ENCODE measurements at places on chromosomes 6 and 20.

DNA sequence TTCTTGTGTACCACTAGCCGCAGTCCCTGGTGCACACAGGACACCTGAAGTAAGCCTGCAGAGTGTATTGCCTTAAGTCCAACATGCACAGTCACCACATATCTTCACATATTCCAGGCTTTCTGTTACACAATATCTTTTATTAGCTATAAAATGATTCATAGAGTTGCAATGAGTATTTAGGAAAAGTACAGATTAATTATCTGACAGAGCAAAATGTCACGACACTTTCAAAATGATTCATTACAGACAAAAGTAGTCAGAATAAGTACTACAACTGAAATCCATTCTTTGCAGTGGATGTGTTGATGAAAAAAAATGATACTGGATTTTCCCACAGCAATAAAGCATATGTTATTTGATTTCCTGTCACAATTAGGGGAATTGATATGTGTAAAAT is 199.5 kb upstream of the ASCC3 start:
- DNase-seq = no peak

DNA sequence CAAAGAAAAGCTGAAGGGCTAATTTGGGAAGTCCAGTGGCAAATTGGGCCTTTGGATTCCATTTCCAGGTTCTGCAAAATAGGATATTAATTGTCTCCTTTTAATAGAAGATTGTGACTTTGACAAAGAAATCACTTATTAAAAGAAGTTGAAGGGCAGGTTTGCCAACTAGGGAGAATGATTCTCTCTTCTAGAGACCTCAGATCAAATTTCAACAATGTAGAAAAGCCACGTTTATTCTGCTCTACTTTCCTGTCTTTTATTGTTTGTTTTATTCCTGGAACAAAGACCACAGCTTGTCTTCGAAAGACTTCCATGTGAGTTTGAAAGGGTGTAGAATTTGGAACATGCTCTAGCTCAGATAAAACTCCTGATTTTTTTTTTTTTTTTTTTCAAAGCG is 65.5 kb upstream of the PRL start:
- no peak for DNase-seq

GRCh38 chr6:100417036-100417435 is 47.7 kb downstream of the SIM1 start:
- DNase-seq = no peak

DNA sequence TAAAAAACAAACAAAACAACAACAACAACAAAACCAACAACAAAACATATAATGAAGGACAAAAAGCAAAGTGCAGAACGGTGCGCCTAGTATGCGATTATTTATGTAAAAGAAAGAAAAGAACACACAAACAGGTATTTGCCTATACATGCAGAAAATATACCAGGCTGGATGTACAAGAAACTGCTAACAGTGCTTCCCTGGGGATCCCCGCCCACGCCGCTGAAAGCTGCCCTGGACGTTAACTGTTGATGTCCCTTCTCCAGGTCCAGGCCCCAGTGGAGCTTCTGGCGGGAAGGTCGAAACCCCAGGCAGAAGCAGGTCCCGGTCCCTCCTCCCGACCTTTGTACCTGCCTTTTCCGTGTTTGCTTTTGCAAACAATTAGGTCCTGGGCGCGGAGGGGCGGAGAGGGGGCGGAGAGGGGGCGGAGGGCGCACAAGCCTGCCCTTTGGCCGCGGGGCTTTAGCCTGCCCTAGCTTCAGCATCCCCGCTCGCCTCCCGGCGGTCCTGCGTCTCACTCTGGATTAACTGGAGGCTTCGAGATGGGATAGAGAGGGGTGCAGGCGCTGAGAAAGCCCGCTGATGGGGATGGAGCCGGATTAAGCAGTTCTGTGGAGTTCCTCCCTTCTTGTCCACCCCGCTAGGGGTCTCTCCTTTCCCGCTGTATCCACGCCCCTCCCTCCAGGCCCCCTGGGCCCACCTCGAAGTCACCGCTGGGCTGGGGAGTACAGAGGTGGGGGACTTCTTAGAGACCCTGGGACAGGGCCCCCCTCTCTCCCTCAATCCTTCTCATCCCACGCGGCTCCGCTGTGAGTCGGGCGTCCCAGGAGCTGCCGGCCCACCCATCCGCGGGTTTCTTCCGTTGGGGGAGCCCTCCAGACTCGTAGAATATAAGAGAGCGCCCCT is 8.2 kb upstream of the AHCY start:
- no peak for DNase-seq

DNA sequence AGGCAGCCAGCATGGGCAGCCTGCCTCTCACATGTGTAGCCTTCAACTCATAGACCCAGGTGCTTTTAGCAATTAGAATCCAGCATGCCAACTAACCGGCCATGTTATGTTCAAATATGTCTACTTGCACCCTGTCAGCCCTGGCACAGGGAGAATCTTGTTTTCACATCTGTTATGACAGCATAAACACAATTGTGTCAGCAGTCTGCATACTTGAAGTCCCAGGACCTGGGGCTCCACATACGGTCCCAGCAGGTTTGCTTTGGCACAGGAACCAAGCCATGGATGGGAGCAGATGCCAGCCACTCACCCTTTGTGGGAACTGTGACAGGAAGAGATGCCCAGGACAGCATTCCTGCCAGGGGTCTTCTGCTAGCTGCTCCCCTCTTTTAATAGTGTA is 67.2 kb upstream of the SYNDIG1 start:
- no peak for DNase-seq

DNA sequence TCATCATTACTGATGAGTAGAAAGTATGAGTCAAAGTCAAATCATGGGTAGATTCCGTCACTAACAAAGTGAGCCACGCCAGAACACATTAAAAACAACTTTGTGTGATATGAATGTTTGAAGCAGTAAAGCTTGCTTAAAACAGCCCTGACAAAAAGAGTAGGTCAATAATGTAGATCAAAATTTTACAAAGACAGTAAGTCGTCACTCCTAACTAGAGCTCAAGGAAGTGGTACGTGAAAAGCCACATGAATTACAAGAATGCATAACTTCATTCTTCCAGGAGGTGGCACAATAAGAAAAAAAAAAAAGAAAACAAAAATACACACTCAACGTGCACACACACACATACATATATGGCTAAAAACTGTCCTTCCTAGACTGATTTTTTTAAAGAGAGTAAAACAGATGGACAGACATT is 69.9 kb downstream of the HACE1 start:
- peak; percentile 33 for DNase-seq

DNA sequence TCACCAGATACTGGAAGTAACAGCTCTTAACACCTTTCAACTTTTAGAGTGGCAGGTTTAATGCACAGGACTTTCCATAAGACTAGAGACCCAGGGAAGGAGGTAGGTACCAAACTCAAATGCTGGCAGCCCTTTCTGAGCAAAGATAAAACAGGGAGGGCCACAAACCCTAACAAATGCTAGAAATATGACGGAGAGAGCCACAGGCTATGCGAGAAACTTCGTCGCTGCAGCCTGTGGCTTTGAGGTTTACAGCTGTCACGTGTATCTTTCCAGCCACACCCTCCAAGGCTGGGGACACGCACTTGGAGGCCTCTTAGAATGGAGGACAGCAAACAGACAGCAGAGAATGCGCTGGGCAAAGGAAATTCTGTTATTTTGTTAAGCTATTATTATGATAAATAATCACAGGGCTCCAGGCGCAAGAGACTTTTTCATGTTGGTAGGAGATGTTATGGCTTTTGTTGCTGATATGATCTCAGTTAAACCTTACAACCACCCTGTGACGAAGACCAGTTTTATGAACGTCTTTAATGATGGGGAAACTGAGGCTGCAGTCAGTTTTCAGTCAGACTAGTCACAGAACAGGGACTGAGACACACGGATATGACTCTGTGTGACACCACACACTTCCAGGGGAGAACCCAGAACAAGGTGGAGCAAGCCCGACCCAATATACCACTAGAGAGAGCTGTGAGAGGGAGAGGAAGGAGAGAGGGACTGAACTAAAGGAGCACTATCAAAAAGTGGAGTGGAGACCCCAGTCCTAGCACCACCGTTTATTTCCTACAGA is 2.0 kb downstream of the TRAM2 start:
- peak; percentile 78 for DNase-seq

- DNase-seq = no peak
These were observed 73.3 kb upstream of the CD93 start for GRCh38 chr20:23159256-23159946.

- no peak for DNase-seq
These were observed 14.4 kb downstream of the PPP1R3G start for GRCh38 chr6:5099537-5099936.

Measured in activated CD4-positive, alpha-beta T cell treated with anti-CD3 and anti-CD28 coated beads for 36 hours (primary cell).